ENCODE measurements at places on chromosomes 11 and 22. TPM values are rescaled to one million over a fixed set of nuclear protein-coding genes. Genes with fewer than 3 reads are reported as not detected.
A peak's percentile ranks its signal among the peaks of the same experiment; 100 is the strongest.

GRCh38 chr22:41862530-41863266, 29.8 kb downstream of the SREBF2 start:
- DNase-seq, result no peak

DNA sequence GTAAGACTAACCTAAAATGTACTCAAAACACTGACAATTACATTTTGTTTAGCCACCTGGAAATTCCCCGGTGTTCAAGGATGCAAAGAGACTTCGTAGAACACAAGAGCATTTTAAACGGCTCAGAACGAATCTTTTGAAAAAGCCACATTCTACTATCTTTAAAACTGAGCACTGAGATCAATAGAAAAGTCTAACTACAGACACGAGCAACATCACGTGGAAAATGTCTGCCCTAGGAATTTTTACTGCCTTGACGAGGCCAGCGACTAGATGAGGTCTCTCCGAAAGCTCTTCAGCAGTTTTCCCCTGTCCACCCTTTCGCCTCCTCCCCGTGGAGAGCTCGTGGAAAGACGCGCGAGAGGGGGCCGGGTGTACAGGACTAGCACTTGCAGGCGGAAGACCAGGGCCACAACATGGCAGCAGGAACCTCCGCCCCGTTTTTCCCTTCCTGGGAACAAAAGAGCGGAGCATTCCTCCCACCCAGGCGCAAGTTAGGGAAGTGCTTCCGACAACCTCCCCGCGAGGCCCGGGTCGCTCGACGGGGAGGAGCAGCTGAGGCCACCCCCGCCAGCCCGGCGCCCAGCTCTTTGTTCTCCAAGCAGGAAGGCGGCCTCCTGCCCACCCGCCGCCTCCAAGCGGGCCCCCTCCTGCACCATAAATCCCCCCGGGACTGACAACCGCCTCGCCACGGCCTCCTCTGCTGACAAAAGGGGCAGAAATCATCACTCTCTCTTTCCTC, 1.1 kb downstream of the EIF4G2 start:
- no peak for DNase-seq

The VSIG10L2 gene
- not detected for total RNA-seq

The MIOX gene
- 0.13 TPM for total RNA-seq

DNA sequence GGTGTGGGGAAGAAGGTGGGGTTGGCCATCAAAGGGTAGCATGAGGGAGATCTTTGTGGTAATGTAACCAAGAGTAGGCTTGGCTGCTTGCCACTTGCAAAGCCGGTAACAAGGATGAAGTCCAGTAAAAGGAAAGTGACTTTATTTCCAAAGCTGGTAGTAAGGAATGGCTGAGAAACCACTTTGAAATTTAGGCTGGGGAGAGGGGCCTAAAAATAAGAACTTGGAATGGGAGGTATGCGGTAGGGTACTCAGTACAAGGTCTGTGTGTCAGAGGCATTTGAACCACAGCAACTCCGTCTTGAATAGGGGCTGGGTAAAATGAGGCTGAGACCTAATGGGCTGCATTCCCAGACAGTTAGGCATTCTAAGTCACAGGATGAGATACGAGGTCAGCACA, 216.0 kb upstream of the ISX start:
- no peak for DNase-seq

DNA sequence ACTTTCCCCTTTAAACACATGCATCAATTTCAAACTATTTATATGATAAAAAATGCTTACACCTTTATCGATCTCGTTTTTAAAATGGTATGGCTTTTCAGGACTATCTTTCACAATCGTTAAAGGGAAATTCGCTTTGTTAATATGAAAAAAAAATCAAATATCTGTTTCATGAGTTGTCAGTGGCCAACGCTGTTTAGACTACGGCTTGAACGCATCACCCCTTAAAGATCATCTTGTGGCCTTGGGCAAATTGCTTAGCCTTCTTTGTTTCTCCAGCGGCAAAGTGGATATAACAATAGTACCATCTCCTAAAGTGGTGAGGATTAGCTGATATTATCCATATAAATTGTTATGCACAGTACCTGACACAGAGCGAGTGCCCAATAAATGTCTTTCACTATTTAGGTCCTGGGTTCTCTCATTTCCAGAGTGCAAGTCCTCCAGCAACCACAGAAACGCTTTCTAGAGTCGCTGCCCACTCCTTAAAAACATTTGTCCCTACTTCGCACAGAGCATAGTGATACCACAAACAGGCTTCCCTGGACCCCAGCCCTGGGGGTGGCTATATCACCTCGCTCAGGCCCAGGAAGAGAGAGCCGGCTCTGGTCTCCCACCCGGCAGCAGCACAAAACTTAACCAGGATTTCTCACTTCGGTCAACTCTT, 904 bp downstream of the SLC35F2 start:
- DNase-seq, result no peak

DNA sequence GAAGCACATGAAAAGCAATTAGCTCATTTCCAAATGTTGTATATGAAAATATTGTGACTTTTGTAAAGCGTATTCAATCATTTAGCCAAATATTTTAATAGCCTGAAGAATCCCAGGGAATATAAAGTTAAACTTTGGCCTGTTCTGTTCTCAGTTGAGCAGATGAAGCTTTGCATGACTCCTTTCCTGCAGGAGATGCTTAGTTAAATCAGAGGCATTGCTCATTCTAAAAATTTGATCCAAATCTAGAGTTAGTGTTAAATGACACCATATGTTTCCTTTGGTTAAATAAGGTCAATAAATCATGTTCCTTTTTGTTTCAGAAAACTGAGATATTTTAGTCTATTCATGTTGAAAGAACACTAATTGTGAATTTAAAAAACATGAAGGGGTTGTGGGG, 51.2 kb upstream of the BIRC3 start:
- no peak for DNase-seq

DNA sequence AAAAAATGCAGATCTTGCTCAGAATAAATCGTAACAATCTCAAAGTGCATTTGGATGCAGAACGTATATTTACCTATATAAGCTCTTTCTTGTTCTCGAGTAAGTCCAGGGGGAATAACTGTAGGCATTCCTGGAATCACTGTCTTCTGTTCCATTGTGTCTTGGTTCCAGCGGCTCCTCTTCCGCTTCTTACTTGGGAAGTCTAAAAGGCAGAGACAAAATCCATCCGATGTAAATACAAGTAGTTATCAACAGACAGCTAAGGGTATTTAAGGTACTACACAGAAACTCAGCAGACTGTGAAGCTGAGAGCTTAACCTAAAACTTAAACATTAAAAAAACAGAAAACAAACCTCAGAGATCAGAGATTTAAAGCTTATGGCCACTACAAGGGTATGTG, 1.9 kb downstream of the SF1 start:
- no peak for DNase-seq

- DNase-seq, result no peak
Observed at GRCh38 chr11:67376873-67377808, 3.7 kb upstream of the CLCF1 start.

GRCh38 chr11:90849312-90849711, 626.5 kb upstream of the CHORDC1 start:
- DNase-seq, result no peak

- DNase-seq, result no peak
Observed at GRCh38 chr11:64585150-64585549, 5.9 kb upstream of the SLC22A12 start.

- no peak for DNase-seq
Observed at GRCh38 chr11:79488286-79488685, 47.5 kb upstream of the TENM4 start.

DNA sequence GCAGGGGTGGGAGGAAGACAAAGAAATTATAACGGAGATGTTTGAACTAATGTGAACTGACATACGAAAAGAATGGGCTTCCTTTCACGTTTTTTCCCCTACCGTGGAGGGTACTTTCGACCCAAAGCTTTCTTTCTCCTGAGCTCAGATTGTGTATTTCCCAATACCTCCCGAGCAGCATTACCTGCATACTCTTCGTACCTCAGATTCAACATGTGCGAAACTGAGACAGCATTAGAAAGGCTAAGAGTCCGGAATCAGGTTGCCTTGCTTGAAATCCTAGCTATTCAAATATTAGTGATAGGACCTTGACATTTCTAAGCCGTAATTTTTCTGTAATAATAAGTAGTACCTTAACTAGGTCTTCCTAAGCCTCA, 778 bp upstream of the PAK1 start:
- no peak for DNase-seq

DNA sequence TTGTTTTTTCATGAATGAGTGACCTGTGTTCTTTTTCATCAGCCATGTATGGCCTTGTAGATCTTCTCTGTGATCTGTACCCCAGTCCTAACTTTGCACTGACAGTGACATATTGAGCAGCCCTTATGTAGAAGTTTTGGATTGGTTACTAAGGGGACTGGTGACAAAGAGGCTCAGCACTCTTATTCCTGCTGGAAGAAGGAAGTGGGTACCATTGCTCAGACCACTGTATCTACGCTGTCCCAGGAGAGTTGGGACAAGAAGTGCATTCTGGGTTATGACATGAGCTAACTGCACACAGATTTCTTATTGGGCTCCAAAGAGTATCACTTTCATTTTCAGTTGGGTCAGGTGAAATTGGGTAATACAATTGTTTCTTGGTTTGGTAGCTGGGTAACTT, 107.8 kb upstream of the RASSF10 start:
- DNase-seq, result no peak

- no peak for DNase-seq
Observed at GRCh38 chr11:82308979-82309378, 424.7 kb downstream of the FAM181B start.

GRCh38 chr22:44898236-44898635, 111.6 kb downstream of the PHF21B start:
- DNase-seq, result no peak

GRCh38 chr11:128686745-128687177, 7.1 kb upstream of the FLI1 start:
- DNase-seq, result peak; percentile 63

The ASRGL1 gene
- 8.6 TPM for total RNA-seq

DNA sequence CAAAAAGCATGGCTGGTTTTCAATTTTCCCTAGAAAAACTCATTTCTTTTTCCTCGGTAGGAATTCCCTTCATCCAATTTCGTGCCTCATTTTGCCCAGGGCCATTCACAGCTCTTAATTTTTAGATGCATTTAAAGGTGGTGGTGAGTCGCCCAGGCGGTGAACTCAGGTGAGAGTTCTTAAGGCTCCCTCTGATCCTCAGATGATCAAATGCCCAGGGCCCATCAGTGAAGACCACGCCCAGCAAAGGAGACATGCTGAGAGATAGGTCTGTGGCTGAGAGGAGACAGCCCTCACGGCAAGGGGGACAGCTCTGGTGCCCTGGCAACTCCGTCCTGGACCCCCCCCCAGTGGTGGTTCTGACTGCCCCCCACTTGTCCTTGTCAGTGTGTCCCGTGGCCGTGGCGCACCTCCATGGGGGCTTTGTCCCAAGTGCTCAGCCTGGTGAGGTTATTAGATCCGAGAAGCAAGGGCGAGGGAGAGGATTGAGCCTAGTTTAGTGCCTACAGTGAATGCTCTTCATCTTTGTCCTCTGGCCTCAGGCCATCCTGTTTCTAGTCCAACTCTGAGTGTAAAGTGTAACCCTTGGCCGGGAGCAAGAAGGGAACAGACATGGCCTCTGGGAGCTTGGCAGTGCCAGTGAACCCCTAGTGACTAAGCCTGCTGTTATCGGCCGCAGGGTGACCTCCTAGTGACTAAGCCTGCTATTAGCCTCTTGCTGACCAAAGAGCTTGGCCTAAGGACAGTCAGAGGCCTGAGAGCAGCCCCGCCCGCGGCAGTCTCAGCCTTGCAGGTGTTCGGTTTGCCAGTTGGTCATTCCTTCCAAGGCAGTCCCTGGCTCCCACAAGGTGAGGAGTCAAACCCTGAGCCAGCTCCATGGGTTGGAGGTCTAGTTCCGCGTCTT, 83.5 kb downstream of the CTTN start:
- no peak for DNase-seq

The SYCE3 gene
- not detected for total RNA-seq

GRCh38 chr22:44063462-44064371, 39.6 kb downstream of the PARVB start:
- DNase-seq, result no peak

DNA sequence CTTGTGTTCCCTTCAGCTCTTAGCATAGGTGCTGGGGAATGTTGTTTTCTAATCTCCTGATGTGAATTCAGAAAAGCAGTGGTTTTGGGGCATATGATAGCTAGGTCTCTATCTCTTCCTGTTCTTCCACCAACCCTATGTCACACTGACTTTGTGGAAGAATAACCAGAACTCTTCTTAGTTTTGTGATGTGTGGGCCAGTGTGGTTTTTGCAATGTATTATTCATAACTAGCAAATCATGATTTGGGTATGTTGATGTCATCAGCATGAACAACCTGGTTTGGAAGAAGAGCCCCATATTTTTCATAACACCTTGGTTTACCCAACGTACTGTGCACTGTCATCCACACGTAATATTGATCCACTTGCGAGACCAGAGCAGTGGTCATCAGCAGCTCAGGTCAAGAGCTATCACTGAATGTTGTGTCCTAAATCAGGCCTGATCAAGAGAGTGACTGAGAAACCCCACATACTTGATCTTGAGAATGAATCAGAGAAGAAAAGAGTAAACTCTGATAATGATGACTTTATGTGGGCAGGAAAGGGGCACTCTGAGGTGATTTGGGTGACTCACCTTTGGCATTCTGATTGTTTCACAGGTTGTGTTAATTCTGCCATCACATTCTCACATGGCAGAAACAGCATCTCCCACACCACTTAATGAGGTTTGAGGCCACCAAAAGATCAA, 19.4 kb upstream of the MS4A6E start:
- no peak for DNase-seq

DNA sequence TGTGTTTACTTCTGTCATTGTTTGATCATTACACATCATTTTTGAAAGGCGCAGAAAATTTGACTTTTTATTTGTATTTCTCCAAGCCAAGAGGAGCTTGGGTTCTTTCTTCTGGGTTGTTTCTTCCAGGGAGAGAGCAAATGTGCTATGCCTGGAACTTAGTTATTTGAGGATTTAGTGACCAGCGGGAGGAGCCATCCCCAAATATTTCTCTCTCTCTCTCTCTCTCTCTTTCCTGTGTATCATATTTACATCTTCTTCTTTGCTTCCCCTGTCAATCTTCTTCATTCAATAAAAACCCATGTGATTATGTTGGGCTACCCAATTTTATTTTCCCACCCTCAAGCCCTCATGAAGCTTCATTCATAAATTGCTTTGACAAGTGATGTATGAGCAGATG, 534.5 kb downstream of the LRRC4C start:
- no peak for DNase-seq

DNA sequence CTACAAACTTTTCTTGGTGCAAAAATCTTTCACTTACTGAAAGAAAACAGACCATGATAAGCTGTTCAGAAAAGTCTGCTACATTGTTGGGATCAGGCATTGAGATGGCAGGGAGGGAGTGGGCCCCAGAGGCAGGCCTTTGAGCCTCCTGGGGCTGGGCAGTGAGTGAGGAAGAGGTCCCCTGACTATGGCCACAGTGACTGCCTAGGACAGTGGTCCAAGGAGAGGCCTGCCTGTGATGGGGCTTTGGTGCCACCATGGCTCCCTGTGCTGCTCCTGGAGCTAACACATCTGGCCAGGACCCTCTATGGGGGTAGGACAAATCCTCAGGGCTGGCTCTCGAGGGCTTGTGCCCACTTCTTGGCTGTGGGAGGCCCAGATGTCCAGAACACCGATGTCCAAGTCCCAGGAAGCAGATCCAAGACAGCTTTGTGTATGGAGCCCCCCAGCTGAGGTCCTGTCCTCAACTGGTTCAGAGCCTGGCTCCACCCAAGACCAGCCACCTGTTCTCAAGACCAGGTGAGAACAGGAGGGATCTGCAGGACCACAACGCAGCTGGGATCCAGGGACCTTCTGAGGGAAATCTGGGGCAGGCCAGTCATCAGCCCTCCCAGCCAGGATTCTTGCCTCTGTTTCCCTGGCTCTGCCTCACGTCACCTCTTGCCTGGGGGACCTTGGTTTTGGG, 36.9 kb downstream of the PPM1F start:
- DNase-seq, result no peak

- DNase-seq, result no peak
Observed at GRCh38 chr22:20441631-20442484, 4.2 kb upstream of the SCARF2 start.

GRCh38 chr11:112096194-112096593, 9.5 kb downstream of the SDHD start:
- no peak for DNase-seq

Measured in dermis microvascular lymphatic vessel endothelial cell (primary cell).